ENCODE measurements at places on chromosomes 2 and 18.
A peak's percentile ranks its signal among the peaks of the same experiment; 100 is the strongest.

DNA sequence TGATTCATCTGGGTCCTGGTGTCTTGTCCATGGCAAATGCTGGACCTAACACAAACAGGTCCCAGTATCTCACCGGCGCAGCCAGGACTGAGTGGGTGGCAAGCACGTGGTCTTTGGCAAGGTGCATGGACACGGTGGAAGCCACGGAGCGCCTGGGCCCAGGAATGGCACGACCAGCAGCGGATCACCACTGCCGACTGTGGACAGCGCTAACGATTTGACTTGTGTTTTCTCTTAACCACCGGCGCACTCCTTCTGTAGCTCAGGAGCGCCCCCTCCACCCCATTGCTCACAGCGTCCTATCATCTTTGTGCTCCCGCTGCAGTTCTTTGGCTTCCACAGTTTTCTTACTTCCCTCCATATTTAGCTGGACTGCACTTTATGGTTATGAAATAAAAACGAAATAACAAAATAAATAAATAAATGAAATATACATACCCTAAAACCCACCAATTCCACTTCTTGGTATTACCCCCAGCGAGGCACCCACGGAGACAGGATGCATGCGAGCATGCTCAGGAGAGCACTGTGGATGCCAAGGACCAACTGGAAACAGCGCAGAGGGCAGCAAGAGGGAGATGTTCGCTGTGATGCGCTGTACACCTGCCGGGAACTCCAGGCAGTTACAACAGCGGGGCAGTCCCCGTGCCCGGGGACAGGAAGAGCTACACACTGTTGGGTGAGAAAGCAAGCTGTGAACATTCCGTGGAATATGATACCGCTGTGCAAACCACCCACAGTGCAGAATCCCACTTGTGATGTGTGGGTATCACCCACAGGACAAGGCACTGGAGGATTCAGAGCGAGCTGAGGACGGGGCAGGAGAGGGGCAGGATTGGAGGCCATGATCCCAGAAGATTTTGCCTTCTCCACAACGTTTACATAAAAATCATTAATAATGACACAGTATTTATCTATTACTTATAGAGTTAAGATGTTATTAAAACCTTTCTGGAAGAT lies 7.0 kb upstream of the CIDEA start:
- no peak for DNase-seq

DNA sequence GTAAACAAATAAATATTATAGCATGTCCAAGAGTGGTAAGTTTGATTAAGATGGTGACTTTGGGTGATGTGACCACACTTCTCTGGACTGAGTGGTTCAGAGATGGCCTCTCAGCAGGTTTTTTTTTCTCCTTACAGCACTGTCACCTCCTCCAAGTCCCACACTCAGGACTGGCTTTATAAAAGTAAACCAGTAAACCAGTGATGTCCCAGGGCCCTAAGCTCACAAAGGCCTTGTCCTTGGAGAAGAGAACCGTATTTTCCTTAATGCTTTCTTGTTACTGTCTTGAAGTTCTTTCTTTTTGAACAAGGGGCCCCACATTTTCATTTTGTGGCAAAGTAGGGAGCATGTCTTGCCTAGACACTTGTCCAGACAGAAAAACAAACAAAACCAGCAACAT lies 274.0 kb downstream of the MYCN start:
- DNase-seq = no peak

GRCh38 chr2:151973013-151973900 lies 125.6 kb downstream of the CACNB4 start:
- peak; percentile 60 for DNase-seq

DNA sequence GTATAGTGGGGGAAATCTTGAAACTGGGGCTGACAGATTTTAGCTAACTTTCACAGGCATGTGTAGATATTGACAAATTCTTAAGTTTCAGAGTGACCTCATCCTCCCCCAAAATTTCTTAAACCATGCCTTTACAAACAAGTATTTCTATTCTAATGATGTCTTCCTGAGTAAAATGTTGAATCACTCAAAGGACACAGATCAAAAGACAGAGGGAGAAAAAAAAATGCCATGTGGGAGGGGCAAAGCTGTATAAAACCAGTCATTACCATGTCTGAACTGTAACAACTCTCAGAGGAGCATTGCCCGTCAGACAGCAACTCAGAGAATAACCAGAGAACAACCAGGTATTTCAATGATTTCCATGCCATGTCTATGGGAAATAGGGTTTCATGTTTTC lies at the start of gene SERPINB2:
Gene SERPINB2, plus strand, starts transcription at position 282 of the 400 bp plus-strand sequence. CDS start 3,740 bp downstream, outside the sequence.
- no peak for DNase-seq

GRCh38 chr2:193331676-193332075 lies 1136.9 kb upstream of the TMEFF2 start:
- DNase-seq = no peak

DNA sequence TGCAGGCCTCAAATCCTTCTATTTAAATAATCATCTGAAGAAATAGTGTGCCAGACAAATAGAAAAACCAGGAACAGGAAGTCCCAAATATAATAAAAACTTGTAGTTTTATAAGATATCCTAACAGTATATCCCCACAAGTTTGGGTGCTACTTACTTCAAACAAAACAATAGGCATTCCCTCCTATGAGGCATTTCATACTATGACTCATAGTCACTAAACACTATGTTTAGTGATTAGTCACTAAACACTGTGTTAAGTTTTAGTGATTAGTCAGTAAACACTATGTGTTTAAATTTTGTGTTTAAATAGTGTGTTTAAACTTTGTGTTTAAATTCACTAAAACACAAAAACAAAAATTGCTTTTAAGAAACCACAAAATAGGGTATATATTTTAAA lies 407.0 kb upstream of the CDH19 start:
- DNase-seq = no peak

DNA sequence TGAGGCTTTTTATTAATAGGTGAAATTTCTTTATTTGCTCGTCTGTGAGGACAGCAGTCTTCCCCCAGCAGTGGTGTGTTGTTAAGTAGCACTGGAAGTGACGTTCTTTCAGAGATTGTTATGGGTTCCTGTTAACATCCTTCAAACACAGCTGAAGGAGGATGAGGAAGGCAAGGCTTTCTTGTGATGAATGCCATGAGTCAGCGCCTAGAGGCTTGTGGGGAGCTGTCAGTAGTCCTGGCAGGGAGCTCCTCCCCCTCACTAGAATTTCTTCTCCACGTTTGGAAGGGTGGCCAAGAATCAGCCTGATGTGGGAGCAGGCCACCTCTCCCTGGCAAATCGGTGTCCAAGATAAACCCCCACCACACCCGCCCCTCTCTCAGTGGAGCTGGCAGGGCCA lies 113.2 kb downstream of the ARHGEF4 start:
- no peak for DNase-seq

- DNase-seq = no peak
These were observed 52.4 kb downstream of the ASAP2 start for GRCh38 chr2:9258953-9259399.

DNA sequence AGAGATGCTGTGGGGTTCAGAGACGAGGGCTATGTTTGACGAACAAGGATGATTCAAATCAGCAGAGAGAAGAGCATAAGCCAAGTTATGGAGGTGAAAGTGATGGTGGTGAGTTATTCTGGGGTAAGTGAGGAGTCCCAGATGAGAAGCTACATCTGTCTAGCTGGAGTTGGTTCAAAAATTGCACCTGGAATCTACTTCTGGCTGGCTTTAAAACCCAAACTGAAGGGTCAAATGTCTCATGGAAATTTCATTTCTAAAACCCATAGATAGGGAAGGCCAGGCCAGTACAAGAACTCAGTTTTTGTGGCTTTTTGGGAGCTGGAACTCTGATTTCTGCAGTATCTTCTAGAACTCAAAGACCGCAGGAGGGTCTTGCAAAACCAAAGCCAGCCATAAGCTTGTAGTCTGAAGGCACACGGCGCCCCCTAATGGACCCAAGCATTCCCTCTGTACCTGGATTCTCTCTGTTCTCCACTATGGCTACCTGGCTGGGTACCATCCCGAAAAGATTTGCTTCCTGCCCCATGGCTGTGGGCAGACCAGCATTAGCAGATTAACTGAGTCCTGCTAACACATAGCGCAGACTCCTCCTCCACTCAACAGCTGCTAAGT lies 229.1 kb upstream of the SLC14A2 start:
- no peak for DNase-seq

- no peak for DNase-seq
These were observed 37.2 kb upstream of the STAT1 start for GRCh38 chr2:191051177-191051576.

GRCh38 chr2:39475006-39475405 lies 37.9 kb upstream of the MAP4K3 start:
- DNase-seq = no peak

GRCh38 chr2:132998221-132998620 lies 328.2 kb upstream of the LYPD1 start:
- DNase-seq = no peak

DNA sequence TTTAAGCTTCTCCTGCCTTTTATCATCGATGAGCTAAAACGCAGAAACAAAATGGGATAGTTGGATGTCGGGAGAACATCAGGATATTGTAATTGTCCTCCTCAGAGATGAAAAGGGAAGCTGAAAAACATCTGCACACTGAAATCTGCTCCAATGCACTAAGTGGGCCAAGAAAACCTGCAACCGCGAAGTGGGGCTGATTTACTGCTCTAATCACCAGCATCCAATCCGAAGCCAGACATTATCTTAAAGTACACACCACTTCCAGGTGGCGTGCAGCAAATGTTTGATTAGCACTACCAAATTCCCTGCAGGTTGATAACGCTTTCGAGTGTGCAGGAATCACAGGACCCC lies 230.3 kb upstream of the SLC14A2 start:
- no peak for DNase-seq

GRCh38 chr2:108949316-108950239 lies 39.4 kb downstream of the EDAR start:
- no peak for DNase-seq

DNA sequence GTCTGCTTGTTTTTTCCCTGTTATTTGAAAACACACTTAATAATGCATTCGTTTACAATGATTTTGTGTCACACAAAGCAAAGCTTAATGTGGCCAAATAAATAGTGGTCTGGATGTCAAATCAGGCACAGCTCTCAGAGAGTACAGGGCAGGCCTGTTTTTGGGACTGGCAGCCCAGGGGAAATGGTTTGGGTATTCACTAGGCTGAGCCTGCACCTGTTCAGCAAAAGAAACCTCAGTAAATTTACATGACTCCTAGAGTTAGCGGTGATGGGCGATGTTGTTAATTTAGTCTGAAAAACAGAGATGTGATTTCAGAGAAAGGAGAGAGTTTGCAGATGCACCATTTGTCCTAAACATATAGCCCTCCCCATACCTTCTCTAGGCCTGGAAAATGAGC lies 197.1 kb downstream of the ALK start:
- DNase-seq = peak; percentile 31

- DNase-seq = no peak
These were observed 122.2 kb downstream of the ACKR3 start for GRCh38 chr2:236691799-236692167.

DNA sequence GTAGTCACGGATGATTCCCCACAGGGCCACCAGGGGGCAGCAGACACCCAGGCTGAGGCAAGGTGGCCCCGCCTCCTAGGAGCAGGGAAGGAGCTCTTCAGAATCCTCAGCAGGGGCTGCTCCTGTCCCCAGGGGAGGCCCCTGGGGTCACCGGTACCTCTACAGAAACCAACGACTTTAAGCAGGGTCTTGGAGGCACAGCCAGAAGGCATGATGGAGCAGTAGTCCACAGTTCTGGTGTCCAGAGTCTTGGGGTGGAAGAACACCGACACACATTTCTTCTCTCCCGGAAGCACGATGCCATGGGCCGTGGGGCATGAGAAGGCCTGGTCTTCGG lies 11.5 kb downstream of the CFAP65 start:
- peak; percentile 37 for DNase-seq

DNA sequence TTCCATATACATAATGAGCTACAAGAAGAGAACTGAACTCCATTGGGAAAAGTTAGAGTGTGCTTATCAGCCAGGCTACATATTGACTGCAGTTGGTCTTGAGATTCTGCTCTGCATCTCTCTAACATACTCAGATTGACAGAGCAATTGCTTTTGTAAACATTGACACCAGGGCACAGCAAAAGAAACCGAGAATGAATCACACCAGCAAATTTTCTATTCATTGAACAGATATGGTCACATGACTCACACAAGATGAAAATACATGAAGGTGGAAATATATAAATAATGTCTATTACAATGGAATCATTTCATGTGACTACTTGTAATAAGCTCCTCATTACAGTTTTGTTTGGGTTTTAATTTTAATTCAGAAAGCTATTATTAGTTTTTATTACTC lies 691.9 kb upstream of the TMEFF2 start:
- DNase-seq = no peak

DNA sequence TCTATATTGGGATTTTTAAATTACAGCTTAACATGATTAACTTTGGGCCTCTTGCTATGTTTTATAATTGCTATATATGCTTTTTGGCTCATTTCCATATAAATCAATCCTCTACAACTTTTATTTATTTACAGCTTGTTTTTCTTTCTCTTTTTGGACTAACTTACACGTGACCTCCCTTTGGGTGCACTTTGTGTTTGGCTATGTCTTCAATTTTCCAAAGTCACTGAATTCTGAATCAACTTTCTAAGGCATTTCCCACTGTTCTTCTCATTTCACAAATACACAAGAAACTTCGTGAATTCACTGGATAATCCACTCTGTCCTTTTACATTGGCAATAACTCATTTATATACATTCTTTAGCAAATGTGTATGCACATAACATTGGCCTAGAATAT lies 5.4 kb upstream of the CPS1 start:
- DNase-seq = no peak

- DNase-seq = no peak
These were observed 375.8 kb downstream of the INSIG2 start for GRCh38 chr2:118464046-118464445.

DNA sequence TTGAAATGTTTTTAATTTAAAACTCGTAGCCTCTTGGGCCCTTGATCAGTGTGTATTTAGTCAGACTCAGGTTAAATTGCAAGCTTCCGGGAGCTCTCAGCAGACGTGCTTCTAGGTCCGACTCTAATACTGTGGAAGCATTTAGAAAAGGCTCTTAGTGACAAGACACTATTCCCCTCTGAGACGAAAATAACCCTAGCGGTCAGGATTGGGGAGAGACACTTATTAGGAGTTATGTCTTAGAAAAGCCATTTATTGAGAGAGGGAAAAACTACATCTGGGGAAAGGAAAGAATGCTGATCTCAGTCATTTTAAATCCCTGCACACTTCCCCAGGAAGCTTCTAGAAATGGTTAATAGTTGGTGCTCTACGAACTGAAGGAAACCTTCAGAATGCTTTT lies 110.5 kb upstream of the NCK2 start:
- peak; percentile 39 for DNase-seq

GRCh38 chr2:149725234-149725633 lies 137.7 kb upstream of the MMADHC start:
- DNase-seq = peak; percentile 27

Data from NCI-H526 (cell line).